Neuronal stem cell (in vitro differentiated cells): ENCODE measurements at places on chromosomes 1 and 21.

GRCh38 chr1:29223521-29223920 is 7.2 kb downstream of the MECR start:
- no peak for DNase-seq

GRCh38 chr1:229203030-229203751 is 67.7 kb upstream of the RAB4A start:
- DNase-seq: peak; percentile 95

DNA sequence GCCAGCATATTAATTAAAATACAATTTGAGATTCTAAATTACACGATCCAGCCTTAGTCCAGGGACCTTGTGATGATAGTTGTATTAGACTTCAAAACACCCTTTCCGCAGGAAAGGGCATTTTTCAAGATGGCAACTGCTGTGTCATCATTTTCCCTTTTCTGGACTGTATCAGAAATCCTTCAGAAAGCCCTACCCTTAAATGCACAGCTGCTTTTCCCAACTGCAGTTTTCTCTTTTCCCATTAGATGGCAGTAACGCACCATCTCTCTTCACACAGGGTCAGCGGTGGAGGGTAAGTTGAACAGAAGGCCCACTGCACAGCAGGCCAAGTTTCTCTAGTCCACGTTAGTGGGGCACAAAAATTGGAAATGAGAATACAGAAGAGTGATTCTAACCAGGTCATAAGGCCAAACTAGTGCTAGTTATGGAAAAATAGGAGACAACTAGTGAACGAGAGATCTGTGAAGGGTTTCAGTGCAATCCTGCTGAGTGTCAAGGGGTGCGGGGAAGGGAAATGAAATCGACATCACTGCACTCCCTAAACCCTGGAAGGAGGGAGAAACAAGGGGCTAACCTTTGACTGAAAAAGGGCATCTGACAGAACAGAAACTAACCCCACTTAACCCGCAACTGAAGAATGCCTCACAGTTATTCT is 22.1 kb upstream of the TDRD10 start:
- DNase-seq: peak; percentile 86

- no peak for DNase-seq
These were observed 828 bp upstream of the MYBPH start for GRCh38 chr1:203176273-203177035.

GRCh38 chr1:55049914-55050278 is 10.5 kb downstream of the PCSK9 start:
- DNase-seq: no peak
